ENCODE measurements at places on chromosomes 2 and 18. TPM values are rescaled to one million over a fixed set of nuclear protein-coding genes. Genes with fewer than 3 reads are reported as not detected.

RNF144A gene
- 38.2 TPM for total RNA-seq

MAP3K19 gene
- total RNA-seq, result 6.9 TPM

KLHL14 gene
- total RNA-seq, result 2.9 TPM

PRSS56 gene
- 1.5 TPM for total RNA-seq

ANKRD23 gene
- 2.6 TPM for total RNA-seq

MOGAT1 gene
- 0.22 TPM for total RNA-seq

GRCh38 chr18:417495-417894 lies 83.0 kb downstream of the COLEC12 start:
- H3K27ac ChIP-seq, result no peak overlapping the region
- H3K36me3 ChIP-seq, result no peaks in the 10 kb centered on the region
- no peak overlapping the region for H3K4me3 ChIP-seq
- H3K4me1 ChIP-seq, result peaks cover 3% of the 10 kb centered on the region
- DNase-seq, result no peak

DNA sequence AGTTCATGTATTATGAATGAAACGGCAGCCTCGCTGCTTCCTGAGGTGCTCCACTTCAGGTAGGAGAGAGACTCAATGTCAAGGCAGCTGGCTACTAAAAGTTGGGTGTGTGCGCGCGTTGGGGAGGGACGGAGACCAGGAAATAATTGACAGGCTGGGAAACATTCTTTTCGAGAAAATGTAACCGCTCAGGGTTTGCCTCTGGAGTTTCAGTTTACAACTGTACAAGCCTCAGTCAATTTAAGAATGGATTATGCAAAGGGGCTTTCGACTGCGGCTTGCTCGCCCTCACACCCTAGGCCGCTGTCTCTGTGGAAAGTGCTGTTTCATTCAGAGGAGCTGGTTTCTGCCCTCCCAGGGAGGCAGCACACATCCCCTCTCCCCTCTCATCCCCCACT lies 4.4 kb upstream of the SPRED2 start:
- H3K4me3 ChIP-seq, result peak overlapping the region; percentile 81
- peaks cover 29% of the 10 kb centered on the region for H3K4me1 ChIP-seq
- H3K27ac ChIP-seq, result peak overlapping the region; percentile 97
- DNase-seq, result peak; percentile 58
- H3K27me3 ChIP-seq, result no peaks in the 10 kb centered on the region

DNA sequence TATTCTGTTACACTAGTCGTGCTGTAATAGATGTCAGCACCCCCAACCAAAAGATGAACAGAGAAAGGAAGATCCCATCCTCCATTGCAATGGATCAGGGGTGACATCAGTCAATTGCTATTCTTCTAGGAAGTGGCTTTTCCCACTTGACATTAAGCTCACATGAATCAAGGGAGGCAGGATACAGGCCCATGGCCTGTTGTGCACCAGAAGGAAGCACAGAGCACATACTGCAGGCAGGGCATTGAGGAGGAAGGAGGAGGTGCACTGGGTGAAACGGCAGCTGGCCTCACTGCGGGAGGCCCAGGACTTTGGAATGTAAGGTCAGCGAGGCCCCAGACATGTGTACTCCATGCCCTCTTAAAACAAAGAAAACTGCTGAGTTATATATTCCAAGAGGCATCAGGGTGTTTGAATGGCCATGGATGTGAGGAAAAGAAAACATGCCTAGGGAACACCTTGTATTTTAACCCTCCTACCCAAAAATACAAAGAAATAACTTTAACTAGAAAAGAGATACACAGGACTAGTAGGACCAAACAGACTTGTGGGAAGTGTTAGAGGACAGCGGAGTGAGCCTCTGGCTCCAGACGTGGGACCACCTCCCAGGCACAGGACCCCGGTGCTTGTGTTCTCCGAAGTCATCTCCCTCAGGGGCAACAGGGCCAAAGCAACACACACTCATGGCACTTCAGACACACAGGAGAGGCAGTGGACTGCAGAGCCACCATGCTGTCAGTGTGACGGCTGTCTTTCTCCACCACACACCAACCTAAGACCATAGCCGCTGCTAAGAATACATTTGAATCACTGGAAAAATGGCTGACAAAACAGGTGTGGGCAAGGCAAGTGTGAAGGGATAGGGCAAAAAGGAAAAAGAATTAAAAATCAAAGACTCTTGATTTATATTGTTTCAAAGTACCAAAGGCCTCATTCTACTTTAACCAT lies 51.4 kb upstream of the RIOK3 start:
- no peaks in the 10 kb centered on the region for H3K4me1 ChIP-seq
- peak overlapping the region; percentile 2 for H3K27ac ChIP-seq
- H3K4me3 ChIP-seq, result no peak overlapping the region
- no peaks in the 10 kb centered on the region for H3K27me3 ChIP-seq
- H3K36me3 ChIP-seq, result no peaks in the 10 kb centered on the region

- H3K27me3 ChIP-seq, result no peaks in the 10 kb centered on the region
- H3K27ac ChIP-seq, result no peak overlapping the region
- H3K4me1 ChIP-seq, result peaks cover 10% of the 10 kb centered on the region
- no peak for DNase-seq
These were observed 56.3 kb upstream of the MSH2 start for GRCh38 chr2:47346638-47347037.

DNA sequence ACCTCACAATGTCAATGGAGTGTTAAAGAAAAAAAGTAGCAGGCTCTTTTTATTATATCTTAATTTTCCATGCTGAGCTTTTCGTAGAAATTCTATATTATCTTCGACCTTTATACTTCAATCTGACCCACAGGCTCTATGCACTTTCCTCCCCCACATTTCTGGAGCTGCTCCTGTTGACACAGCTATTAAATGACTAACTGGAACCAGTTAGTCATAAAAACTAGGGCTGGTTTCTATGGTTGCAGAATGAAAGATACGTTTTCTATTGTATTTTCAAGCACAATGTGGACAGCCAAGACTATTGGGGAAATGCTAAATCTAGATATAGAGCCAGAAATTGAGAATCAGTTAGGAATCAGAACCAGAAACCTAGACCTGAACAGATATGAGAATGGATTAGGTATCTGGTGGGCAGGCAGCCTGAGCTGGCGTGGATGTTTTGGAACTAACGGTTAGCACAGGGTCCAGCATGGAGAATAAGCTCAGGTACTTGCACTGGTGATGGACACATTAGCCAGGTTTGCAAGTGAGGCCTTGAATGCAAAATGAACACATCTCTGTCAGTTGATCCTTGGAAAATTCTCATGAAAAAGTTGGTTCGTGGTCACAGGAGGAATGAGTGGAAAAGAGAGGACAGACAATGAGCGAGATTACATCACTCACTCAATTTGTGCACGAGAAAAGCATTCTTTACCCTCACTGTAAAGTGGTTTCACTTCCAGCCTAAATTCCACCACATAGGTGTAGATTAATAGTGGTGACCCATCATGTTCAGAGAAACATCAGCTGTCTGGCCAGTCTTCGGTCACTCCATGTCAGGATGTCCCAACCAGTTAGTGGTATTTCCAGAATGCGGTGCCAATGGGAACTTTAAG lies 144.6 kb upstream of the EPHA4 start:
- no peaks in the 10 kb centered on the region for H3K36me3 ChIP-seq
- no peak overlapping the region for H3K27ac ChIP-seq
- no peak for DNase-seq
- H3K4me1 ChIP-seq, result no peaks in the 10 kb centered on the region
- H3K4me3 ChIP-seq, result no peak overlapping the region

DNA sequence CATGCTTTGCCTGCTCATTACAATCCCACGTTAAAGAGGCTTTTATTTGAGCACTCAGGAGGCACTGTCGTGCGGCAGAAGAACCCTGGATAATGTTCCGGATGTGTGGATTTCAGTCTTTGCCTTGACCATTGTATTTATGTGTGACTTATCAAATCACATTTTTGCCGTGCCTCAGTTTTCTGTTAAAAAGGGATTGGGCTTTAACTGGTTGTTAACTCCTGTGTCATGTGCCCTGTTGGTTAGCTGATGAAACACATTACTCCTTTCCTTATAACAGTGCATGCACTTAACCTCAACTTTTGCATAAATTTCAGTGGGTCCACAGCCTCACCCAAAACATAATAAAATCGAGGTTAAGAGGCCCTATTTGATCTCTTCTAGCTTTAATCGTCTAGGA lies 52.7 kb downstream of the NAB1 start:
- no peaks in the 10 kb centered on the region for H3K36me3 ChIP-seq
- no peak overlapping the region for H3K27ac ChIP-seq
- H3K4me1 ChIP-seq, result no peaks in the 10 kb centered on the region
- DNase-seq, result no peak

DNA sequence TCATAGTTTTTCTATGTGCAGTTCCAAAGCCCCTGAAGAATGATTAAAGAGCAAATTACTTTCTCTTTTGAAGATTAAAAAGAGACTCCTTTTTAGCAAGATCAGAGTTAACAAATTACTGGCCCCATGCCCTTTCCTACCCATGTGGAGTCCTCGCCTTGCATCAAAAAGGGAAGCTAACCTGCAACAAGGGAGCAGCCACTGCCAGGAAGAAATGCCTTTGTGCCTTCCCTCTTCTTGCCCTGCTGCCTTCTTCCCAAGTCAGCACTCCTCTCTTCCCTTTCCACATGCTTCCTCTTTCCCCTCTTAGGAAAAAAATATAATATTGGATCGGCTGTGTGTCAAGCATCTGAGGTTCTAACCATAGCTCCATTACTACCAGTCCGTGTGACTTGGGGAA lies 37.1 kb upstream of the CYP1B1 start:
- DNase-seq, result no peak
- no peaks in the 10 kb centered on the region for H3K27me3 ChIP-seq

DNA sequence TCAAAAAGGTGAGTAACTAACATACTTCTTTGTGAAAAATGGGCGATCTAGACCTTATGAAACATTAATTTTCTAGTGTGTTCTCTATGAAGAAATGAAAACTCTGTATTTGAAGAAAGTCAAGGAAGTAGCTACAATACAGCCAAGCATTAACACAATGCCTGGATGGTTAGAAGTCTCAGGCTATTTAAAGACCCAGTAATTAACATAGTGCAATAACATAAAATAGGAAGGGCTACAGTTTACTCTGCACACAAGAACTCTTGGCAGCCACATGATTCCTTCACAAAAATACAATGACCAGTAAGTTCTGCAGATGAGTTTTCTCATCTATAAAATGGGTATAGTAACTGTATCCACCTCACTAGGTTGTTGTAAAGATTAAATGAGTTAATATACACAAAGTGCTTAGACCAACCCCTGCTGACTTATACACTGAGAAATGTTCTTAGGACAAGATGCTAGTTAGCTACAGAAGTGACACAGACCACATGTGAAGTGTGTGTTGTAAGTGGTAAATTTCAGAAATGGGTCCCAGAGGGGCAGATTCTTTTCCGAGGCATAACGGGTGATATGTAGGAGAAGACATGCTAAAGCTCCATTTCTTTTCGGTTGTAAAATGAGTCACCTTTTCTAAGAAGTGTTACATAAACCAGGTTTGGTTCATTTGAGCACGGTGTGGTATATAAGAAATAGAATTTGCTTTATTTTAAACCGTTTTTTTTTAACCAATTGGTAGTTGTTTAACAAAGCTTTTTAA lies 61.8 kb downstream of the CXCR4 start:
- H3K36me3 ChIP-seq, result no peaks in the 10 kb centered on the region
- H3K27me3 ChIP-seq, result no peaks in the 10 kb centered on the region
- DNase-seq, result no peak
- peaks cover 3% of the 10 kb centered on the region for H3K4me1 ChIP-seq
